ENCODE measurements at places on chromosomes 16 and 17. TPM values are rescaled to one million over a fixed set of nuclear protein-coding genes. Genes with fewer than 3 reads are reported as not detected.

- no peak for DNase-seq
Observed at GRCh38 chr17:74386386-74386785, 19.1 kb downstream of the GPR142 start.

- peak; percentile 77 for DNase-seq
Observed at GRCh38 chr17:32998111-32998886, 6.7 kb downstream of the SPACA3 start.

DNA sequence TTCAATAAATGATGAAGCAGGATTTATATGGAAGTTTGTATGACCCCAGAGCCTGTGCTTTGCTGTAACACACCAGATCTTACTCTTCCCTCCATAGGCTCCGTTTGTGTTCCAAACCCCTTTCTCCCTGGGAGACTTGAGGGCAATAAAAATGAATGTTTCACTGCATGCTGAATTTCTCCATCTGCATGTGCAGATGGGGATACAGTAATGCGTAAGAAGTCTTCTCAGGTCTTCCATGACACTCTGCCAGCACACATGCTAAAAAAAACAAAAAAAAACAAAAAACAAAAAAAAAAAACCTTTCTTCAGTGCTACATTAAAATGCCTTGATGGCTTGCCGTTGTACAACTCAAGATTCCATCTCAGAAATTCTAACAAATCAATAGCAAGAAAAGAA is 170.2 kb upstream of the ANKFN1 start:
- DNase-seq: no peak

GRCh38 chr17:20300436-20300934 is 166.9 kb downstream of the LGALS9B start:
- no peak for DNase-seq

DNA sequence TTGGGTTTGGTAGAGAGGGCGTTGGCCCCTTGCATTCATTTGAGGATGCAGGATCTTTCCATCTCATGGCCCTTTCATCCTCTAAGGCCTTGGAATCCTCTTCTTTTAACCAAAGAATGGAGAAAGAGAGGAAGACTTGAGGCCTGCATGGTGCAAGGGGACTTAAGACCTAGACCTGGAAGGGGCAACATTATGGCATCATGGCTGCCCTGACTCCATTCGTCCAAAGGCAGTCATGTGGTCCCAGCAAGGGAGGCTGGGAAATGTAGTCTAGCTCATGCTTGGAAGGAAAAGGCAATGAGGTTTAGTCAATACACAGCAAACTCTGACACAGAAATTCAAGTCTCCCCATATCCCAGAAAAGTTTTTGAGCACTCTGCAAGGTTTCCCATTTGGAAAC is 30.7 kb upstream of the CDRT4 start:
- DNase-seq: no peak

DNA sequence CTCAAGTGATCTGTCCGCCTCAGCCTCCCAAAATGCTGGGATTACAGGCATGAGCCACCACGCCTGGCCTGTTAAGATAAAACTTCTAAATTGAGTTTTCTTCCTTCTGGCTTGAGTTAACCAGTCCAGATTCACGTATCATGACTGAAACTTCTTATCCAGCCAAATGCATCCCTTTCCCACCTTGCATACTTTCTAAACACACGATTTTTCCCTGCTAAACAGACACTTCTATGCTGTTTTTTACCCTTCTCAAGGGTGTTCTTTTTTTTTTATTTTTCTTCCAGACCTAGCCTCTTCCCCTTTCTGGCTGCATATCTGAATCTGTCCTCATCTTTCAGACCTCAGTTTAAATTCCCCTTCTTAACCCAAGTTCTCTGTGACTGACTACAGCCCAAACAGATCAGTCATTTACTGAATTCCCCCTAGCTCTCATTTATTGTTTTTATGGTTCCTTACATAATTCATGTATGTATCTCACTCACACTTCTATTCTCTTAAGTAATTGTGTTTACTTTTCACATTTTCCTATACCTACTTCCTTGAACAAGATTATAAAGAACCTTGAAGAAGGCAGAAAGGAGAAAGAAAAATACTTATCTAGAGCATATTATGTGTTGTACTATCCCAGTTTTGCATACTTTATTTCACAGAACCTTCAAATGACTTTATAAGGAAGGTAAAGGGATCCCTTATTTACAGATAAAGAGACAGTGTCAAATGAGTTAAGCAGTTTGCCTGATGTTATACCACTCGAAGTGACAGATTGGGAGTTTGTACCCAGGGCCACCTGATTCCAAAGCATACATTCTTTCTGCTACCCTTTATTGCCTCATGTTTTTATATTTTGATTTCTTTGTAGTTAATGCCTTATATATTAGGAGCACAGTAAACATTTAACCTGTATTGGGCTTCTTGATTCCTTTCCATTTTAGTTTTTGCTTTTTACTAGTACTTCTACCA is 5.2 kb downstream of the EVI2B start:
- DNase-seq: no peak

Gene CD300LG
- not detected for total RNA-seq

Gene EPX
- total RNA-seq: not detected

Gene TBC1D3C
- not detected for total RNA-seq

Gene VWA3A
- not detected for total RNA-seq

Gene RAB37
- 58.5 TPM for total RNA-seq

Gene DYNLRB2
- not detected for total RNA-seq
